ENCODE measurements at places on chromosomes 16 and 17. TPM values are rescaled to one million over a fixed set of nuclear protein-coding genes. Genes with fewer than 3 reads are reported as not detected.

GRCh38 chr16:62545039-62545438 is 508.8 kb upstream of the CDH8 start:
- no peak for DNase-seq

Gene PIK3R5
- total RNA-seq = 1.7 TPM

- no peak for DNase-seq
Observed at GRCh38 chr16:57038166-57038565, 48.8 kb downstream of the NLRC5 start.

DNA sequence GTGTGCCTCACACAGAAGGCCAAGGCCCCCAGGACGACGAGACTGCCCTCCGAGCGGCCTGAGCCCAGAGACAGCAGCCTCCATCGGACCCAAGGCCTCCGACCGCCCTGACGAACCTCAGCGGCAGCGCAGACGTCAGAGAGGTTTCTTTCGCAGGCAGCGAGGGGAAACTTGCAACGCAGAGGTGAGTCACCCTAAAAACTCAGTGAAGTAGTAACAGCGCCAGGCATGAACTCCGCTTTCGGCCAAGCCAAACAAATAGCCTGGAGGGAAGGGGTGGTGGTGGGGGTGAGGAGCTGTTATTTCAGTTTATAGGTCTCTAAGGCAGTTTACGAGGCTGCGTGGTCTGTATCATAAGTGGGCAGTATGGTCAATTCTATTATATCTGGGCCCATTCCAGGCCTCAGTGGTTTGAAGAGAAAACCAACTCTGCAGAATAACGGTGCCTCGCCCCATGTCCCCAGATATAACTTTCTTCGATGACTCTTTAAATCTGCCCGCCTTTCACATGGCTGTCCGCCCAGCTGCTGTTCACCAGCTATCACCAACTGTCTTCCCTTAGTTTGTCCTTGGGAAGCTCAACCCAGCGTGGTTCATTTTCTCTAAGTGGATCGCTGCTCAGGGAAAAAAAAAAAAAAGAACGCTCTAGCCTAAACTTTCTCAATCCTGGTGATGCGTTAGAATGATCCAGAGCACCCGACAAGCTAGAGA is 43.5 kb upstream of the FOXF1 start:
- DNase-seq = no peak

DNA sequence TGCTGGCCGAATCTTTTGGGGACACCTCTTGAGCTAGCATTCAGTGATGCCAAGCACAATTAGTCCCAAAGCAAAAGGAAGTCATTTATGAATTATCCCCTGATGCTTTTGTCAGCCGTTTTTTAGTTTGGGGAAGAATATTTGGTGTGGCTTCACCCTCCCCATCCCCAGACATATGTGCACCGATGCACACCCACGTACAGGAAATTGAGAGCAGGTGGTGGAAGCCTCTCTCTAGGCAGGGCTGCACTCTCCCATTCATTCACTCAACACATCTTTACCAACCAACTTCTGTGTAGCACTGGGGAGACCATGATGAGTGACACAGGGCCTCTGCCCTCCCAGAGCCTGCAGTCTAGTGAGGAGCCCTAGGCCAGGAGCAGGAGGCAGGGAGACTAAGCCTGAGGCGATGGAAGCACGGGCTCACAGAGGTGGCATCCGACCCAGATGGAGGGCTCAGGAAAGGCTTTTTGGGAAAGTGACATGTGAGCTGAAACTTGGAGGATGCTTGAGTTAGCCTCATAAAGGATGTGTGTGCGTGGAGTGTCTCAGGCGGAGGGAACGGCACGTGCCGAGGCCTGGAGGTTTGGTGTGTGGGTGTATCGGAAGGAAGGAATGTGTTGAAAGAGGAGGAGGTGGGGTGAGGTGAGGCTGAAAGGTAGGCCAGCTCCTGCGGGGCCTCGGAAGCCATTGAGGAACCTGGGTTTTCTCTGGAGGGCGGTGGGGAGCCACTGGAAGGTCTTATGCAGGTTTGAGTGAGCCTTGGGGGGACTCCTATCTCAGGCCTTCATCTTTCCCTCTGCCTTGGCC is 43.8 kb downstream of the PSME3IP1 start:
- no peak for DNase-seq

DNA sequence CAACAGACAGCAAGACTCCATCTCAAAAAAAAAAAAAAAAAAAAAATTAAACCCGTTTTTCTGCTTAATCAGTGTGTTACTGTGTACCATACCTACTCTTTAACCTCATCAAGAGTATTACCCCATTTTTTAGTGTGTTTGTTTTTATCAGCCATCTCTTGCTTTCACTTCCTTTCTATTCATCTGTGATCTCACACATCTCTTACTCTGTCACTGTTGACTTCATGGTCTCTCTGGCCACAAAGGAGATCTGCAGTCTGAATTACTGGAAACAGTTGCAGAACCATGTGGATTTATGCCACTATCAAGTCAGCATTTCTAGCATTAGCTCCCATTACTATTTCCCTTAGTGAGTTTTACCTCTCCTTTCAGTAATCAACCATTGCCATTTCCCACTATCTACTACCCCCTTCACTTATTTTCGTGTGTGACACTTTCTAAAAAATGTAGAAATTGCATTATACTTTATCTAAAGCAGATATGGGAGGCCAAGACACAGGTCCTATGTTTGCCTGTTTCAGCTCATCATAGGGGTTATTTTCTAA is 20.1 kb downstream of the NDEL1 start:
- no peak for DNase-seq

Gene TNS4
- 0.34 TPM for total RNA-seq

Gene ARHGAP44
- 5.9 TPM for total RNA-seq

Gene CNGB1
- not detected for total RNA-seq

Gene EVI2A
- total RNA-seq = not detected
